ENCODE measurements at places on chromosomes 12 and 14.

DNA sequence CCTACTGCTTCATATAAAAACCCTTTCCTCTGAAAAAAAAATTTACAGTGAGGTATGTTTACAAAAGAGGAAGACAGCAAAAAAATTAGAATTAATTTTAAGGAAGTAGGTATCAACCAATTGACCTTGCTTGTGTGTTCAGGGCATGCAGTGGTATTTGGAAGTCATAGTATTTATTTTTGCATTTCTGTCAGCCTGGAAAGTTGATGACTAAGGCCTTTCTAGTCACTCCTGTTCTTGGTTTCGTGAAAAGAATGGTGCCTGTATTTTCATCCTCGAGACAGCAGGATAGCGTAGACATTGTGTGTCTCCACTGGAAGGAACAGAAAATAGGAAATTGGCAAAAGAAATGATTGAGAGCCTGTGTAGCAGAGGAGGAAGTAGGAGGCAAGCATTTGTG is 24.5 kb downstream of the SLC16A7 start:
- DNase-seq, result no peak

GRCh38 chr12:116559162-116559935 is at the start of gene MAP1LC3B2:
Gene MAP1LC3B2, plus strand, starts transcription at chr12:116559381. Its CDS starts 16,562 bp downstream, at chr12:116575943.
- peak; percentile 49 for DNase-seq

DNA sequence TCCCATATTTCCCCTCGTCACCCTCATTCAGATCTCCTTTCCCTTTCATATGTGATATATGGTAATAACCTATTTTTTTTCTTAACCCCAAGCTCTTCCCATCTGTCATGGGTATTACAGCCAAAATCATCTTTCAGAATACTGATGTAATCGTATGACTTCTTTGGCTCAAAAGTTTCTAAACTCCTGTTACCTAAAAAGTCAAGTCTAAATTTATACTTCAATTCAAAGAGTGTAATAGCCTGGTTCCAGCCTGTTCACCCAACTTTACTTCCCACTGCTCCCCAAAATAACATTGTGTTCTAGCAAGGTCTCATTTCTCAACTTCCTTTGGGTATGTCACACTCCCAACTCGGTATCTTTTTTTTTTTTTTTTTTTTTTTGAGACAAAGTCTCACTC is 48.5 kb downstream of the TBK1 start:
- no peak for DNase-seq

DNA sequence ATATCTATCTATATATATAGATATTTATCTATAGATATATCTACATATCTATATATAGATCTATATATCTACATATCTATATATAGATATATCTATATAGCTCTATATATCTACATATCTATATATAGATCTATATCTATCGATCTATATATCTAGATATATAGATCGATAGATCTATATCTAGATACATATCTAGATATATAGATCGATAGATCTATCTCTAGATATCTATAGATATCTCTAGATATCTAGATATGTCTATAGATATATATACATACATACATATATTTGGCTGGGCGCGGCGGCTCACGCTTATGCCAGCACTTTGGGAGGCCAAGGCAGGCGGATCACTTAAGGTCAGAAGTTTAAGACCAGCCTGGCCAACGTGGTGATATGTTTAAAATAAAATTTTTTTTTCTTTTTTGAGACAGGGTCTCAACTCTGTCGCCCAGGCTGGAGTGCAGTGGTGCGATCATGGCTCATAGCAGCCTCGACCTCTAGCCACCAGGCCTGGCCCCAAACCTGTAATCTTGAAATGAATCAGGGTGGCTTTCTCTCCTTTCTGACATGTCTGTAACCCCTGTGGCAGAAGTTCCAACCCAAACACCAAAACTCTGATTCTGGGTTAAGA is 18.1 kb downstream of the ARPC3 start:
- no peak for DNase-seq

- DNase-seq, result no peak
Observed at GRCh38 chr12:75750716-75751306, 239.4 kb upstream of the KRR1 start.

GRCh38 chr14:66396164-66396563 is 90.0 kb upstream of the CCDC196 start:
- no peak for DNase-seq

DNA sequence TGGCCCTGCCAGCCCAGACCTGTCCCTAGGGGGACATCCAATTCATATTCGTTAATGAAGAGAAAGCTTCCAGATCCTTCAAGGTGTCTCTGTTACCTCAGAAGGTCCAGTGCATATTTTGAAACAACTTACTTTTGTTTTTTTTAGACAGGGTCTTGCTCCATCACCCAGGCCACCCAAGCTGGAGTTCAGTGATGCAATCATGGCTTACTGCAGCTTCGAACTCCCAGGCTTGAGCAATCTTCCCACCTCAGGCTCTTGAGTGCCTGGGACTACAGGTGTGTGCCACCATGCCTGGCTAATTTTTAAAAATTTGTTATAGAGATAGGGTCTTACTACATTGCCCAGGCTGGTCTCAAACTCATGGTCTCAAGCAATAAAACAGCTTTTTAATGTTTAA is 48.4 kb downstream of the B4GALNT3 start:
- DNase-seq, result no peak

DNA sequence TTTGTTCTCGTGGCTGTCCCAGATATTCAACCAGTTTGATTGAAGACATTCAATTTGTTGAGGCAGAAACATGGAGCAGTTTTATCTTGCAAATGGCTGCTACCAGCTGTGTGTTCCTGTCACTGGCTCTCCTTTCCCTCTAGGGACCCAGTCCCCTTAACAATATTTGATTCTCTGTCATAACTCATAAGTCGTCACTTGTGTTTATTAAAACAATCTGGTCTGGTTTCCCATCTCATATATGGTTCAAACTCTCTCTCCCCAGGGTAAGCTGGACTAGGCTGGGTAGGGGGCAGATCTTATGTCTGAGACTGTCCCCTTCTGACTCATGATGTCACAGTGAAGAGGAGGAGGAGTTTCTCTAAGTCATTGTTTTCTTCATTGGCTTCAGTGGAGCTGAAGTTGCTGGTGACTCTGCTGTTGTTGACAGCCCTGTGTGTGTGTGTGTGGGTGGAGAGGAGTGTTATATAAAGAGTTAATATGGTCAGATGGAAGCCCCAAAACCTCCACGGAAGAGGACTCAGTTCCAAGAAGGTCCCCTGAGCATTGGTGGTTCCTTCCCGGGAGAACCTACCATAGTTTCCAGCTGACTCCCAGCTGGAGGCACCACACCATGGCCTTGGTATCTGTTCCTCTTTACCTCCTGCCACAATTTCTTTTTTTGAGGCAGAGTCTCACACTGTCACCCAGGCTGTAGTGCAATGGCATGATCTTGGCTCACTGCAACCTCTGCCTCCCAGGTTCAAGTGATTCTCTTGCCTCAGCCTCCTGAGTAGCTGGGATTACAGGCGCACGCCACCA is 16.1 kb upstream of the GNG2 start:
- no peak for DNase-seq

- no peak for DNase-seq
Observed at GRCh38 chr14:80538633-80539375, 327.5 kb upstream of the DIO2 start.

DNA sequence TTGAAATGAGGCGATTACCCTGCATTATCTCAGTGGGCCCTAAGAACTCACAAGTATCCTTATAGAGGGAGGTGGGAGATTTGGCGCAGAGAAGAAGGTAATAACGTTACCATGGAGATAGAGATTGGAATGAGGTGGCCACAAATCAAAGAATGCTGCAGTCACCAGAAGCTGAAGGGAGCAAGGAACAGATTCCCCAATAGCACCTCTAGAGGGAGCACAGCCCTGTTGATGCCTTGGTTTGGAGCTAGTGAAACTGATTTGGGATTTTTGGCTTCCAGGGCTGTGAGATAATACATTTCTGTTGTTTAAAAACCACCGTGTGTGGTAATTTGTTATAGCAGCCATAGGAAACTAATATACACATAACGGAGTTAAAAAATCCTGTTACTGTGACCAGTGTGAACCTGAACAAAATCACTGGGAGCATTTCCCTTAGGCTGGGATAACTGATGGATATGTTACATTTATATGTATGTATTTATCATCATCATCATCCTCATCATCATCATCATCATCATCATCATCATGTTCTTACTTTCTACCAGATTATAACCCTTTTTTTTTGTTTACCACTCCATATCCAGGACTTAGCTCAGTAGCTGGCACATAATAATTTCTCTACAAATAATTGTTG is 100.3 kb downstream of the LIN7A start:
- no peak for DNase-seq

DNA sequence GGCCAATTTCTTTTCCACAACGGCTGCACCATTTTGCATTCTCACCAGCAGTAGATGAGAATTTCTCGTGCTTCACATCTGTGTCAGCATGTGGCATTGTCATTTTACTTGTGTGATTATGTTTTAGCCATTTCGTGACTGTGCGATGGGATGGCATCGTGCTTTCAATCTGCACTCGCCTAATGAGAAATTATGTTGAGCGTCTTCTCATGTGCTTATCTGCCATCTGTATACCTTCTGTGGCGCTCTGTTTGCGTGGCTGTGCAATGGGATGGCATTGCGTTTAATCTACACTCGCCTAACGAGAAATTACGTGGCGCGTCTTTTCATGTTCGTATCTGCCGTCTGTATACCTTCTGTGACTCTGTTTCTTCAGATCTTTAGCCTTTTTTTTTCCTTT is 14.9 kb upstream of the GPR132 start:
- no peak for DNase-seq

- DNase-seq, result peak; percentile 10
Observed at GRCh38 chr12:28191051-28192048, 1.1 kb downstream of the CCDC91 start.

DNA sequence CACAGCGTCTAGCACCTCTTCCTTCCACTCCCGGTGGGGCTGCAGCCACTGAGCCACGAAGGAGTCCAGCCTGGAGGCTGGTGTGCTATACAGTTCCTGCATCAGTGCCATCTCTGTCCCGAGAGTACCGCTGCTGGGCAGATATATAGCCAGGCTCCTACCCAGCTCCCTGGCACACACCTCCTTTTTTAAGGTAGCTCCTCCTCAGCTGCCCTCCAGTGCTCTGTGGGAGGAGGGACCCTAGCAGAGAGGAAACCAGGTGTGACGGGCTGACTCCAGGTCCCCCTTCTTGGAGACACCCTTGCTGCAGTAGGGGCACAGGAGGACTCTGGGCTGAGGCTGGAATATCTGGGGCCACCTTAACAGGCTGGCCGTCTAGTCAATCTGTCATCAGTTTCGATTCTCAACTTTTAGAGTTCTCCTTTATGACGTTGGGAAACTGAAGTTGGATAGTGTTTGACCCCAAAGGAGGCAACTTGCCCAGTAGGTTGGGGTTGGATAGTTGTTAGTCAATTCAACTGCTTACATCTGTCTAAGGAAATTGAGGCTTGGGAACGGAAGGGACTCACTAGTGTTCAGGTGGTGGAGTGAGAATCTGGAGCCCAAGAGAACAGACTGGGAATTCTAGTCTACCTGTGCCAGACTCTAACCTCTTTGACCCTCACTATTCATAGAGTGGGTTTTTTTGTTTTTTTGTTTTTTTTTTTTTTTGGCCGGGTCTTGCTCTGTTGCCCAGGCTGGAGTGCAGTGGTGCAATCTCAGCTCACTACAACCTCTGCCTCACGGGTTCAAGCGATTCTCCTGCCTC is at the start of gene OASL:
TSS of gene OASL (minus strand) at position 386 of the 808 bp plus-strand sequence. CDS start at position 111, 275 bp downstream.
- peak; percentile 29 for DNase-seq

DNA sequence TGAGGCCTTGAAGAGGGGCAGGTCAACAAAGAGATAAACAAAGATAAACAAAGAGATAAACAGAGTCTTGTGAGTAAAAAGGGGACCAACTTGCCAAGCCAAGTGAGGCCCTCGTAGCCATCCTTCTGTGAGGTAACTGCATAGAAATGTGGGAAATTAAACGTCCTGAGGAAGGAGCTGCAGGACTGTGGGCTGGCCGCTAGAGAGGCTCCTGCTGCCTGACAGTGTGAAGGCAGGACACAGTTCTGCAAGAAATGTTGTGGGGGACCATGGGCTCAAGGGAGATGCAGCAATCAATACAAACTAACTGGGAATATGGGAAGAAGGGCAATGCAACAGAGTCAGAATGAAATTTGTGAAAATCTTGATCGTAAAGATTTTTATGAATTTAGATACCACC is 91.9 kb downstream of the SLC8A3 start:
- no peak for DNase-seq

DNA sequence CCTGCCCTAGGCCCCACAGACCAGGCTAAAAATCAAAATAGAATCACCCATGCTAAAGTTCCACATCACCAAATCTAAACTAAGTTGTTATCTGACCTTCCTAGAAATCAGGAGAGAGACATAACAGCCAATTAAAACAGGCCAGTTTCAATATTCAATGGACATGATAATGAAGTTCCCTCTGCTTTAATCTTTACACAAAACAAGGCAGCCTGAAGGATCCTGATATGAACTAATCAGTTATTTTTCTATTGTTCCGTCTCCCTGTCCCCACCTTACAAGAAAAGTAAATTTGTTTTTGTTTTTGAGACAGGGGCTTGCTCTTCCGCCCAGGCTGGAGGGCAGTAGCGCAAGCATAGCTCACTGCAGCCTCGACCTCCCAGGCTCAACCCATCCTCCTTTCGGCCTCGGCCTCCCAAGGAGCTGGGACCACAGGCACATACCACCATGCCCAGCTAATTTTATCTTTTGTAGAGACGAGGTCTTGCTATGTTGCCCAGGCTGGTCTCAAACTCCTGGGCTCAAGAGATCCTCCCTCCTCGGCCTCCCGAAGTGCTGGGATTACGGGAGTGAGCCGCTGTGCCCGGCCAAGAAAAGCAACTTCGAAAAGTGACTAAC is 5.4 kb upstream of the CEBPE start:
- DNase-seq, result no peak

DNA sequence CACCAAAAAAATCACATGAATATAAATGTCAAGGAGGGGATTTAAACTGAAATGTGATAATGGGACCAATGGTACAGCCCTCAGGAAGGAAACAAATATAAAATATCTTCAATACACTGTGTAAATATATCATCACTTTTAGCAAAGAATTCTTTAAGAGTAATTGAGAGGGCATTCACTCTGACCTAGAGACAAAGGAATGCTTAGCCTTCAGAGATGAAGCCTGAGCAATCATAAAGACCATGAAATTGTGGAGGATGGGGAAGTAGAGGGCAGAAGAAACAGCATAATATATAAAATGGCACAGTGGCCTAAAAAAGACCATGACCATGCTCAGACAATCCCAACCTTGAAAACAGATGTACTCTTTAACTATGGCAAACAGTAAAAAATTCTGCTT is 20.4 kb downstream of the YAF2 start:
- no peak for DNase-seq

- DNase-seq, result no peak
Observed at GRCh38 chr14:78798757-78799156, 628.6 kb downstream of the NRXN3 start.

DNA sequence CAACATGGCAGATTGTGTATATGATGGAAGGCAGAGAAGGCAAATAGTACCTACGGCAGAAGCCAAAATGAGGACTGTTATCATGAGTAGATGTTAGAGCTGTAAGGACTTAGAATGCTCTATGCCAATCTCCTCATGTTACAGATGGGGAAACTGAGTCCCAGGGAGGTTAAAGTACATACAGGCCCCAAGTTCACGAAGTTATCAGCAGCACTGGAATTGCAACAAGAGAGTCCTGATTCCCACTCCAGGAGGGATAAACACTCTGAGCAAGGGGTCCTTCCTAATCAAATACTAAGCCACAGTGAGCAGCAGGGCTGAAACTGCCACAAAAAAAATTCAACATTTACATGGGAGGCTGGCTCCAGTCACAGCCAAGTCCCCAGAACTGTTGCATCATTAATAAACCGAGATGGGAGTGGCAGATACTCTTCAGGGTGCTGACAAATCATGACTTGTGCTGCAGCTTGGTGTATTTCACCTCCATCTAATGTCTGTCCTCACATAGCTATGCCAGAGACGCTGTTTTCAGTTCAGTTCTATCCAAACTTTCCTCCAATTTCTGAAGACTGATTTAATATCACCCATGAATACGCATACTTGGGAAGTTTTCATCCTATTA is 24.2 kb downstream of the NUAK1 start:
- DNase-seq, result no peak
